ENCODE measurements at places on chromosomes 1 and 21. TPM values are rescaled to one million over a fixed set of nuclear protein-coding genes. Genes with fewer than 3 reads are reported as not detected.

The TSPAN1 gene
- 6.9 TPM for total RNA-seq

The TMEM200B gene
- 8.7 TPM for total RNA-seq

The AVPR1B gene
- not detected for total RNA-seq

The IARS2 gene
- 48.9 TPM for total RNA-seq

The KLHDC9 gene
- 3.2 TPM for total RNA-seq

The SLC45A1 gene
- total RNA-seq = 1.9 TPM

The FMO1 gene
- total RNA-seq = 1.3 TPM

The CLDN17 gene
- not detected for total RNA-seq

The DCDC2B gene
- total RNA-seq = not detected

The COL11A1 gene
- 1.7 TPM for total RNA-seq

The RUNX3 gene
- 13.1 TPM for total RNA-seq
